Astrocyte of the cerebellum (primary cell): ENCODE measurements at places on chromosomes 6 and 20.

DNA sequence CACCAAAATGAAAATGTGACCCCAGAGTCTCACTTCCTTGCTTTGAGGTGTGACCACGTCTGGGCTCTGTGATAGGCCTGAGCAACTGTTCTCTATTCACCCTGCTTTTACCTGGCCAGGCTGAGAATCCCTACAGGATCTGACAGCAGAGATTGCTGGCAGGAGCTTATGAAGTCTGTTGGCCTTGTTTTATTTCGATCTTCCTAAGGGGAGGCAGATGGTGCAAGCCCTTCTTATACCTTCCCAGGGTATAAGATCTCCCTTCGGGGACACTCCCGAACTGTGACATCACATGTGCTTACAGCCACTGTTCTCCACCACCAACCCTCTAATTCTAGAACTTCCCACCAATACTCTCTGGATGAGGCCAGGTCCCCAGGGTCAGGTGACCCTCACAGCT is 26.8 kb downstream of the MYT1 start:
- DNase-seq, result no peak

DNA sequence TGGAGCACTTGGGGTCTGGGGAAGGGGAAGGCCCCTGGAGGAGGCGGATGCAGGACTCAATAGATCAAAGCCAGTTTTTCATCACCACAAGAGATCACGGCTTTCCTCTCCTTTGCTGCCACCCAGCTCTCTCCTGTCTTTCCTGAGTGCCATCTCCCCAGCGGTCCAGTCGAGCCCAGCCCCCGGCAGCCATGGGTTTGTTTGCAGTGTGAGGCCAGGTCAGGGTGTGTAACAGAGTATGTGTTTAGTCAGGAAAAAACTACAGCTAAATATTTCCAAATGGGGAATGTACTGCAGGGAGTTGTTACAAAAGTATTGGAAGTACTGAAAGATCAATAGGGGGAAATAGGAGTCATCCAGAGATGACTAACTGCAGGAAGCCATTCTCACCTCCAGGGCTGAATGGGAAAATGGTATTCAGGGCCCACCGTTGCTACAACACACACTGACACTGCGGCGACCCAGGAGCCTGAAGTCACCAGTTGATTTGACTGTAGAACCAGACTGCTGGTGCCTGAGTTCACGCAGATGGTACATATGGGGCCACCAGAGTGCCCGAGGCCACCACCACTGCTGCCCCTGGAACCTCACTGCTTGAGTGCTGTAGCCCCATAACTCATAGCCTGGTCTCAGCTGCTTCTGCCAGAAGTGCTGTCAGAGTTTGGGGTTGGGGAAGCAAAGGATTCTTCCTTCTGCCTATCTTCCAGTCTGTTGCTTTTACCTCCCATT is 23.6 kb upstream of the FANCE start:
- DNase-seq, result no peak

GRCh38 chr20:13571662-13572061 is 67.1 kb downstream of the TASP1 start:
- no peak for DNase-seq

DNA sequence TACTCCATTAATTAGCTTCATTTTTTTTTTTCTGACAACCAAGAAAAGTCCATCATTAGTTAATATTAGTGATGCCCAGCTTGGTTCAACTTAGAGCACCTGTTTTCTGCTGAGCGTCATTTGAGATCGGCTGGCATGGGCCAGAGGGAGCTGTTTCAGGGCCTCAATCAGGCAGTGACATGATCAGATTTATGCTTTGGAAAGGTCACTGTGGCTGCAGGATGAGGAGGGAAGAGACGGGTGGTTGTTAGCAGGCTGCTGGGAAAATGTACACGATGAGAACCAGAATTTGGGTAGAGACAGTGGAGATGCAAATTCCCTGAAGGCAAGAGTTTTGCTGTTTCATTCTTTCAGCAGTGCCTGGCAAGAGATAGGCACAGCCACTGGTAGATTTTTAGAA is 4.4 kb upstream of the STX16 start:
- no peak for DNase-seq
